ENCODE measurements at places on chromosomes 3 and 15.

DNA sequence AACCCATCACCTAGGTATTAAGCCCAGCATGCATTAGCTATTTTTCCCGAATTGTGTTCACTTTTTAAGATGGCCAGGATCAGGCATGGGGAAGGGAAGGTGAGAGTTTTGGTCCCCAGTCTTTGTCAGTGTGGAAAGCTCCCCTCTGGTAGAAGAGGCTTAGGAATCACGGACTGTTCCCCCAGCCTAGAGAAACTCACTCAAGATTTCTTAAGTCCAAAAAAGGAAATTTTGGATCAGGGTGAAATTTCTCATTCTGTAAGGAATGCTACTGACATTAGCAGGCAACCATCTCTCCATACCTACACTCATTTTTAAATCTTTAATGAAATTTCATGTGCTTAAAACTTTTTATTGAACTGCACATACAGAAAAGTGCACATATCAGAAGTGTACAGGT lies 70.3 kb upstream of the GALNT15 start:
- no peak for DNase-seq

GRCh38 chr3:150174179-150174578 lies 203.5 kb upstream of the PFN2 start:
- no peak for DNase-seq

- DNase-seq: no peak
Measured at GRCh38 chr15:77746254-77747174, 113.8 kb upstream of the LINGO1 start.

DNA sequence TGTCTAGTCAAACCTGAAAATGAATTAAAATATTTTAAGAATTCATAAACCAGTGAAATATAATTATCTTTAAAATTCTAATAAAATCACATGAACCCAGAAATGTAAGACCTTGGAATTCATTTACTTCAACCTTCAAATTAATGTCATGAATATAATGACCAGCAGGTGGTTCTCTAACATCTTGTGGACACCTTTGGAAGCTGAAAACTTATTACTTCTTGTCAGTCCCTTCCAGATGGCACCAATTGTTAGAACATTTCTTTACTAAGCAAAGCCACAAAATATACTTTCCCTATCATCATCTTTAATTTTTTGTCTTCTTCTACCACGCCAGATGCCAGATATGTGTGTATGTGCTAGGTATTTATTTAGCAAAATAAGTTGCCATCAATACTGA lies 240.0 kb downstream of the MBNL1 start:
- peak; percentile 39 for DNase-seq

GRCh38 chr3:180973543-180973942 lies 16.0 kb downstream of the DNAJC19 start:
- no peak for DNase-seq

DNA sequence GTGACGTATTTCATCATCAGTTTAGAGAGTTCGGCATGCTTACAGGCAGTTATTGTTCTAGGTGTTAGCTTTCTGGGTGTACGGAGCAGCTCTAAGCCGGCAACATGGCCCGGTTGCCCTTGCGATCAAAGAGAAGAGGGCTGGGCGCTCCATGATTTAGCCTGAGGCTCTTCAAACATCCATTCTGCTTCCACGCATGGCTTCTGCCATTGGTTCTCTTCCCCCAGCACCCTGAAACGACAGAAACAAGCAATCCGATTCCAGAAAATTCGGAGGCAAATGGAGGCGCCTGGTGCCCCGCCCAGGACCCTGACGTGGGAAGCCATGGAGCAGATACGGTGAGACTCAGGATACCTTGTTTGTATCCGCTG lies 574 bp downstream of the NGRN start:
- DNase-seq: peak; percentile 28

- DNase-seq: no peak
Measured at GRCh38 chr15:81633889-81634288, 259.9 kb upstream of the TMC3 start.

DNA sequence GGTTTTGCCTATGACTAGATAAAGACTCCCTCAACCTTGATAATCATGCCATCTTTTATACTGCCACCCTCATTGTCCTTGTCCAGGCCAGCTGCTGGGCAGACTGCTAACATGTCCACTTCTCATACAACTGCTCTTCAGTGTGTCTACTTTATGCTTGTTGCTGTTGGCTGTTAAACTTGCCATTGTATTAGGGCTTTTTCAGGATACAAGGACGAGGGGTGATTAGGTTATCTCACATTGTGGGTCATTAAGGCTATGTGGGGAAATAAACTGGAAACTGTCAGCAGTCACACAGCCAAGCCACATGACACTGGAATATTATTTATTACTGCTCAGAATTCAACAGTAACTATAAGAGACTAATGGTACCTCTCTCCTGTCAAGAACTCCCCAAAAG lies 36.1 kb downstream of the STARD9 start:
- DNase-seq: no peak

DNA sequence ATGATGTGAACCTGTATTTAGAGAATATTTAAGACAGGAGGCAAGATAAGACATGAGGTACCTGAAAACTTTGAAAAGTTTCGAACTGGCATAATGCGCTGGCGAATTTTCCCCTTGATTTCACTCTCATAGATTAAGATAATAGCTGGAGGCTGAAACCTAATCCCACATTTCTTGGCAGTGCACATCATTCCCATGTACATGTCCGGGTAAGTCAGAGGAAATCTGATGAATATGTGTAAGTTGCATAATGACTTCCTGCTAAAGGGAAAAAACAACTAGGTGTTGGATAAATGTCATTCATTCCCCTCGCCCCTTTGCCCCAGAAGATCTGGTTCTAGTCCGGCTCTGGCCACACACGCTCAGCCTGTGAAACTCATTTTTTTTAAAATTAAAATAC lies 3.6 kb downstream of the CEP19 start:
- no peak for DNase-seq

DNA sequence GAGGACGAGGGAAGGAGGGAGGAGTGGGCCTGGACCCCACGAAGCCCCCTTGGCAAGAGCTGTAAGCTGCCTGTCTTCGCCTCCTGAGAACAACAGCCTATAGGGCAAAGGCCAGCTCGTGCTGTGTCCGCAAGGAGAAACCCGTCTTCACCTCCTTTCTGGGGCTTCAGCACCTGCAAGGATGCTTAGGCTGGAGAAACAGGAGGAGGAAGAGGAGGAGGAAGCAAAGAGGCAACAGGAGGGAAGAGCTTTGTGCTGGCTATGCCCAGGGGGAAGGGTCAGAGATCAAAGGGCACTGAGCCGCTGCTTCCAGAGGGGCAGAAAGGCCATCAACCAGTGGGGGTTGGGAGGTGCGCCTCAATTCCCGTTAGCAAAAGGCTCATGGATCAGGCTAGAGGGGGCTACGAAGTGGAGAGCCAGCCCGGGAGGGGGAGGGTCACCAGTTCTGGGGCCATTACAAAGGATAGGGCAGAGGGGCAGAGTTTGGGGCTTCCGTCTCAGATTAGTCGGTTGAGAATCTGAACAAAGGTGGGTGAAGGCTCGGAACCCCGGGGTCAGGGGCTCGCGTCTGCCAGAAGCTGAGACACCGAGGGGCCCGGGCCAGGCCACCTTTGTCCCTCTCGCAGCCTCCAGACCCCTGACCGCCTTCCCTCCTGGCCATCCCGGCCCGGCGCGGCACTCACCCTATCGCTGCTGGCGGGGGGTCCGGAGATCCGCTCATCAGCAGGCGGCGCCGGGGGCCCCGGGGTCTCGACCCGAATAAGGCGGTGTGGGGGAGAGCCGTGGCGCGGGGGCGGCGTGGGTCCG lies 792 bp downstream of the SHF start:
- DNase-seq: peak; percentile 53

GRCh38 chr15:24940236-24940635 lies 14.6 kb upstream of the SNRPN start:
- DNase-seq: no peak

DNA sequence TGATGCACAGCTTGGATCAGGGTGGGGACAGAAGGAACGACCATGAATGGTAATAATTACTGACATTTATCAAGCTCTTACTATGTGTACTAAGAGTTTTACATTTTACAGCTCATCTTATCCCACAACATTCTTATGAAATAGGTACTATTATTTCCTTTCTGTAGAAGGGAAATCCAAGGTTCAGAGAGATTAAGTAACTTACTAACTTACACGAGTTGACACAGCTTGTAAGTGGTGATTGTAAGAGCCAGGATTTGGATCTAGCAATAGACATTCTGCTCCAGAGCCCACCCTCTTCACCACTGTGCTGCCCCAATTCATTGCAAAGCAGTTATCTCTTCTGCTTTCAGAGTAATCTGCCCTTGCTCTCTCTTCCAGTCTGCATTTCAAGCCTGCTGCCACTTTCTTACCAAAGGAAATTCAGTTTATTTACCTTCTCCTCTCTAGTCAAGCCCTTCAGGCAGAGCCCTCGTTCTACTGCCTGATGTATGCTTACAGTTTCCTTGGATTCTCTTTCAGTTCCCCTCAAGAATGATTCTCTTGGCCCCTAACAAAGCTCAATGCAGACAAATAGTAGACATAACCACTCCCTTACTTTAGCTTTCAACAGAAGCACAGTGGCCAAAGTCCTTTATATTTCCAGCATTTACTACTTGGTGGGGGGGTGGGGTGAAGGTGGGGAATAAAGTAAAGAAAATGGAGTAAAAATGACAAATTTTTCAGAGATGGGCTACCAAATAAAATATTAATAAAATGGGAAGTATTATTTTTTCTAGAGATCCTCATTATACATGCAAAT lies 65.8 kb downstream of the ATP8B4 start:
- no peak for DNase-seq

Data from stomach (tissue), 19 donors.